ENCODE measurements at places on chromosomes 2 and 18.

GRCh38 chr18:55337908-55338521 is 250.0 kb downstream of the TCF4 start:
- DNase-seq: no peak

DNA sequence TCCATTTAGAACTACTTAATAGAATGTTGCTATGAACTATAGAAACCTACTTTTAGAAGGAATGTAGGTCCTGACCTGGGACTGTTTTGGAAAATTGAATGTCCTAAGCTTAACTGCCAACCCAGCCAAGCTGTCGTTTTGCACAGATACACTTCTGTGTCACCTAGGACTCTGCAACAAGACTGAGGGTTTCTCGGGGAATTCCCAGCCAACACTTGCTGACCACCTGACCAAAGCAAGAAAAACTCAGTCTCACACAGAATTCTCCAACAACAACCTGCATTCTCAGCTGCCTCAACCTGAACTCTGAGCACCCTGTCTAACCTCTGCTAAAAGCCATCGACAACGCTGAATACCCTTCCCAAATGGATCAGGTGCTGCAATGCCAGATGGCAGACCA is 128.2 kb downstream of the SS18 start:
- DNase-seq: no peak

- DNase-seq: no peak
These were observed 116.2 kb upstream of the STPG4 start for GRCh38 chr2:47271054-47272000.

GRCh38 chr2:68108120-68108519 is 45.3 kb upstream of the C1D start:
- no peak for DNase-seq

- no peak for DNase-seq
These were observed at the start of gene CRIM1 for GRCh38 chr2:36355151-36355889. Gene CRIM1, plus strand, starts transcription at chr2:36355778. Its CDS starts 515 bp downstream, at chr2:36356293.

Measured in HS-5 (cell line).